ENCODE measurements at places on chromosomes 16 and 17.

GRCh38 chr16:28943281-28943680, 7.5 kb upstream of the NFATC2IP start:
- no peak for DNase-seq

GRCh38 chr16:4917117-4917516, 19.8 kb downstream of the PPL start:
- no peak for DNase-seq

- DNase-seq = no peak
Observed at GRCh38 chr17:73552300-73553048, 91.8 kb downstream of the SDK2 start.

DNA sequence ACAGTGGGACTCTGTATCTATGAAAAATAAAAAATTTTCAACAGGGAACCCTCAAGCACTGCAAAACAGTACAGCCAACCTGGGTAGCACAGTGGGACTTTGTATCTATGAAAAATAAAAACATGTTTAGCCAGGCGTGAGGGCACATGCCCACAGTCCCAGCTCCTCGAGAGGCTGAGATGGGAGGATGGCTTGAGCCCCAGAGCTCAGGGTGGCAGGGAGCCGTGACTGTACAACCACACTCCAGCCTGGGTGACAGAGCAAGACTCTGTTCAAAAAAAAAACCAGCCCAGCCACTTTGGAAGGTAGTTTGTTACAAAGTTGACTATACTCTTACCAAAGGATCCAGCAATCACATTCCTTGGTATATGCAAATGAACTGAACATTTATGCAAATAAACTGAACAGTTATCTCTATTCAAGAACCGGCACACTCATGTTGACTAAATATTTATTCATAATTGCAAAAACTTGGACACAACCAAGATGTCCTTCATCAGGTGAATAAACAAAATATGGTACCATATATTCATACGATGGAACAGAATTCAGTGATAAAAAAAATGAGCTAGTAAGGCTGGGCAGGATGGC, 5.2 kb downstream of the RPH3AL start:
- no peak for DNase-seq

- peak; percentile 77 for DNase-seq
Observed at GRCh38 chr17:51228161-51228560, 31.7 kb downstream of the MBTD1 start.

DNA sequence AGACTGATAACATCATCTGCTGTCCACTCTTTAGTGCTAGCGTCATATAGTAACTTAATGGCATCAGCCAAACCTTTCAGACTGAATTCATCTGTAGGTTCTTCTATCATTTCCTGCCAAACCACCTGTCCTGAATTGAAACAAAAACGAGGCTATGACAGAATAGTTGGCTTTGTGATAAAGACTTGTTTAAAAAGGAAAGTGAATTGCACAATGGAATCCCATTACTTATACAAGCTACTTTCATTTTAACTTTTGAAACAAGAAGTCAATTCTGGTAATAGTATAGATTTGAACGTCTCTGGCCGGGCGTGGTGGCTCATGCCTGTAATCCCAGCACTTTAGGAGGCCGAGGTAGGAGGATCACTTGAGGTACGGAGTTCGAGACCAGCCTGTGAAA, 18.2 kb downstream of the LASP1NB start:
- DNase-seq = peak; percentile 82

- peak; percentile 49 for DNase-seq
Observed at GRCh38 chr17:44865231-44865660, 17.6 kb downstream of the HIGD1B start.

DNA sequence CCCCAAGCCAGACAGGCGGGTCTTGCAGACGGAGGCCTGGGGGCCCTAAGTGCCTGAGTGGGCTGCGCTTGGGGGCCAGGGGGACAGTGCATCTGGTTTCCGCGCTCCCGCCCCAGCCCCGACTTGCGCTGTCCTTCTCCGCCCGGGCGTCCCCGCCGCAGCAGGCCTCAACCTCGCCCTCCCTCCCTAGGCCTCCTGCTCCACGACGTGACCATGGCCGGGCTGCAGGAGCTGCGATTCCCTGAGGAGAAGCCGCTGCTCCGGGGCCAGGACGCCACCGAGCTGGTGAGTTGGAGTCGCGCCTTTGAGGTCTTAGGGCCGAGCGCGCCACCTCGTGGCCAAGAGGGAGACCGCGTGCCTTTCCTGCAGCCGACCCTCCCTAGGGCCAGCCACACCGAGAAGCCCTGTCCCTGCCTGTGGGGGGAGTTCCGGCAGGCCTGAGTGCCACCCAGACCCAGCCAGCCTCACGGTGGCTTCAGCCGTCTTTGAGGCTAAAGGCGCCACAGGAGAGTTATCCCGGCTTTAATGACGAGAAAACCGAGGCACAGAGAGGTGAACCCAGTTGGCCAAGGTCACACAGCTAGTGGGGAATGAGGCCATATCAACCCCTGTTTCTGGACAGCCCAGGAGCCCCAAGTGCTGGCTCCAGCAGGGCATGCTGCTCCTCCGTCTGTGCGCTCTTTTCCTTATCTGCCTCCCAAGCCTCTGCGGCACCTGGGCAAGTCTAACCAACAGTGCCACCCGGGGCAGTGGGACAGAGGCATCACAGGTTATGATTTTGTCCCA, 12.2 kb upstream of the NDRG4 start:
- peak; percentile 36 for DNase-seq

DNA sequence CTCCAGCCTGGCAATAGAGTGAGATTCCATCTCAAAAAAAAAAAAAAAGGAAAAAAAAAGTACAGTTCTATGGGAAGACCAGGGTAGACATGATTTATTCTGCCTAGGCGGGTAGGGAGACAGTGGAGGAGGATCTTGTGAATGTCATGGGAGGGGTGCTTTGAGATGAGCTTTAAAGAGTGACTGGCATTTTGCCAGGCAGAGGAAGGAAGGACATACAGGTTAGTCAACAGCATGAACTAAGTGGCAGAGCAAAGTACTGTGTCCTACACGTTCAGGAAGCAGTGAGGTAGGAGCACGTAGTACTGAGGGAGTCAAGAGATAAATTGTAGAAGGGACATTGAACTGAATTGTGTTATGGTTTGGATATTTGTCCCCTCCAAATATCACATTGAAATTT, 451.5 kb downstream of the TOX3 start:
- no peak for DNase-seq

DNA sequence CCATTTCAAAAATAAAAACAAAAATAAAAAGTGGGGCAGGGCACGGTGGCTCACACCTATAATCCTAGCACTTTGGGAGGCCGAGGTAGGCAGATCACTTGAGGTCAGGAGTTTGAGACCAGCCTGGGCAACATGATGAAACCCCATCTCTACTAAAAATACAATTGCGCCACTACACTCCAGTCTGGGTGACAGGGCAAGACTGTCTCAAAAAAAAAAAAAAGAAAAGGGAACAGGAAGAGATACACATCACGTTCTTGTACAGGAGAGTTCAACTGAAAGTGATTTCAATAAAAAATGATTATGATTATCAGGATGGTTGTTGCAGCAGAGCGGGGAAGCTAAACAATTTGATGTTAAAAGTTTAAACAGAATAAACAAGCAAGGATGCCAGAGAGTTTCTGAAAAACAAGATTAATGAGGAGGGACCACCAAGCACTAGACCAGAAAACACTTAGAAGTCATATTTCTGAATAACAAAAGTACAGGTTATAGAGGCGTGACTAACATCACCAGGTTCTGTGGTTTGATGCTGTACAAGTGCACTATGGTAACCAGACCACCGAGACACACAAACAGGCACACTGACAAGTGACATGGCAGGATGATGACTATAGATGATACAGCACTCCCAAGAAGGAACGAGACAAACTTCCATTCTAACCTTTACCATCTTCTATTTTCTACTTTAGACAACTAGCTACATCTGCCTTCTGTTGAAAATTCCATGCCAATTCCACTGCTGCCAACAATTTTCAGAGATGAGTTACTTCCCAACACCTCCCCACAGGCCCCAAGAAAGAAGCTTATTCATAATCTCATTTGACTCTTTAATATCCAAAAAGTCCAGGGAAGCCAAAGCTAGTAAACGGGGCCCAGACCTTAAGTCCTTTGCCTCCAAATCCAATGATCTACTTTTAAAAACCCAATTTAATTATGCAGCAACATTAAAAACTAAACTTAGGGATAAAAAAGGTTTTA, 11.8 kb downstream of the DNAJA2 start:
- peak; percentile 86 for DNase-seq

DNA sequence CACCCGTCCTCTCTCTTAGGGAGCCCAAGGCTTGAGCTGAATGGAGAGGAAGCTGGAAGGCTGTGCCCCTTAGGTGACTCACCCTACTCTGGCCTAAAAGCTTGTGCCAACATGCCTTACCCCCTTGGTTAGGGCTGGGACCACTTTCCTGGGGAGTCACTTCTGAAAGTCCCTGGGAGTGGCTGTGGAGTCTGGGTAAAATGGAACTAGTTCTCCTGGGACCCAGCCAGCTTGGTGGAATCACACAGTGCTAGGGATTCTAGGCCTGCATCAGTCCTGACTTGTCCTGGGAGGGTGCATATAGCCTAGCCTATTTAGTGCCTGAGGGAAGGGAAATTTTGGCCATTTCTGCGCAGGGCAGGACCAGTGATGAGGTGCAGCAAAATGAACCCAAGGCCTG, 10.5 kb downstream of the MMP28 start:
- no peak for DNase-seq

GRCh38 chr16:84953190-84953746, 58.1 kb downstream of the ZDHHC7 start:
- DNase-seq = no peak

DNA sequence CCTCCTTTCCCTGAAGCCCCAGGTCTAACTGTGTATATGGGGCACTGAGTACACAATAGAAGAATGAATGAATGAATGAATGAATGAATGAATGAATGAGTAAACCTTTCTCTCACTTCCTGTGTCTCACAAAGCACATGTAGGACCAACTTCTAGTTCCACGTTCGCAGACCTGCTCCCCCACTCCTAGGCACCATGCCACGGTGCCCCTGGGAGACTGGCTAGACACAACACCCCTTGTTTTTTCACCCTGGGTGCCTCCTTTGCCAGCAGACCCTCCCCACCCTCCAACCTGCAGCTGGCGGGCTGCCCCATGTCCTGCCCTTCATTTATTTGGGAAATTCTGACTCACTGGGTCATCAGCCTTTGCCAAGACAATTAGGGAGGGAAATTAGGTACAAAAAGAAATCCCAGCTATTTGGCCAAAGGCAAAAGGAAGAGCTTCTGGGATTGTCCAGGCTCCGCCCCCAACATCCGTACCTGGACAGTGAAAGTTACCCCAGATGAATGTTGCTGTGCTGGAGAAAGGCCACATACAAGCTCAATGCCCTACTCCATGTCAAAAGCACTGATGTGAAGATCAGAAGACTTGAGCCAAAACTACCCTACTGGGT, 7.7 kb downstream of the CES1 start:
- DNase-seq = no peak

GRCh38 chr17:57899822-57900221, 50.0 kb upstream of the MRPS23 start:
- peak; percentile 66 for DNase-seq

- DNase-seq = peak; percentile 18
Observed at GRCh38 chr17:28346746-28347246, 10.5 kb downstream of the POLDIP2 start.

DNA sequence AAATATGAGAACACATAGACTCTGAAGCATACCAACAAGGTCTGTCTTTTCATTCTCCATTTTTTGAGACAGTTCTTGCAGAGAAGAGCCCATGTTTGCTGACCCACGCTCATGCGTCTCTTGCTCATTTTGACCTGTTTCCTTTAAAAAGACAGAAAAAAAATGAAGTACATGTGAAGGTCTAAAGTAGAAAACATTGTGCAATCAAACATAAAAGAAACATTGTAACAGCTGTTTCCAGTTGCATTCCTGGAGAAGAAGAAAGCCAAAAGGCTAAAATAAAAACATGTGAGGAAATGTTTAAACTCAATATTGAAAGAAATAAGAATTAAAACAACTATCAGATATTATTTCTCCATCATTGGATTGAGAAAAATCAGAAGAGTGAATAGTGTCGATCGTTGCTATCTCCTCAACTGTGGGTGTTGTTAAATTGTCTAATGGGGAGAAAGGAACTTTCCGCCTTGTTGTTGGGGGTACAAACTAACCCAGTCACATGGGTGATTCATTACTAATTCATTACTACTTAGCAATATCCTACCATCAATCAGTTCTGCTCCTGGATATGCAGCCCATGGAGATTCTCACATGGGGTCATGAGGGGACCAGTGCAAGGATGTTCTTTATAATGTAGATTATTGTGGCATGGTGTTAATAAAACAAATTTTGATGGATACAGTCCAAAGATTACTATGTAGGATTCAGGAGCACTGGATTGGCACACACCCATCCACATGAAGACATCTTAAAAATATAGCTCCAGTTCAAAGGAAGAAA, 9.5 kb downstream of the ABCA9 start:
- peak; percentile 68 for DNase-seq

DNA sequence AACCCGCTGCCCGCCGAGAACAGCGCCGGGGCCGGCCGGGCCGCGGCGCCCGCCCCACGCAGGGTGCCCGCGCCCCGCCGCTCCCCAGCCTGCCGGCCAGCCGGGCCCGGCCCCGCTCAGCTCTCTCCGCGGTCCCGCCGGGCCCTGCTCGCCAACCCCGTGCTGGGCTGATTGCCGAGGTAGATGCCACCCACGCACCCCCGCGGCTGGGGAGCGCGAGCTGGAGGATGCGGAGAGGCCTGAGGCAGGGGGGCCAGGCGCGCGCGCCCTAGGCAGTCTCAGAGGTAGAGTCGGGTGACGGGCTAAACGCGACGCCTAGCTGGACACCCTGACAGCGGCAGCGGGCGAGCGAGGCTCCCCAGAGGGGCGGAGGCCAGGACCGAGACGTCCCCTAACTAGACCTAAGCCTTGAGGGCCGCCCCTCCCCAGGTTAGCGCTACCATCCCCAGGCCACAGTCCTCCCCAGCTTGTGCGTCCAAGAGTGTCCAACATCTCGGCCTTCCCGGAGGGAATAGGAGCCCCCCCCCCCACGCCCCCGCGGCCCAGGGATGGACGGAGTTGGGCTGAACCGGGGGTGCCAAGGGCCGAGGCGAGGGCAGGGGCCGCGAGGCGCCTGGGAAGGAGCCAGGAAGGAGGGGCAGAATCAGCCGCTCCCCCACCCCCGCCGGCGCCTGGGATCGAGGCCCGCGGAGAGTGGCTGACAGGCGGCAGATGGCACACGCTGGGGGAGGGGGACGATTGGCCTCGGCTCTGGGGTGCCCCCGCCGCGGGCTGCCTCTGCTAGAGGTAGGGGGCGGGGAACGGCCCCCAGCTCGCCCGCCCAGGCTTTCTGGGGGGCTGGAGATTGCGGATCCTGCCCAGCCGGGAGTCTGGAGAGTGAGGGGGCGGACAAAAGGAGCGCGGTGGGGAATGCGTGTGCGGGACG, 2.5 kb upstream of the ZNF423 start:
- DNase-seq = no peak

- no peak for DNase-seq
Observed at GRCh38 chr16:3988824-3989223, 108.3 kb upstream of the CREBBP start.

All from MV-4-11 (cell line).